Heart left ventricle (tissue), 16 donors: ENCODE measurements at places on chromosomes 4 and X. TPM values are rescaled to one million over a fixed set of nuclear protein-coding genes. Genes with fewer than 3 reads are reported as not detected.

- DNase-seq: peak; percentile 84
These were observed at the start of gene SH3D19 for GRCh38 chr4:151325111-151325948. Gene SH3D19 (minus strand): TSS chr4:151325605. CDS start chr4:151325352, 253 bp downstream.

- DNase-seq: no peak
These were observed 84.3 kb downstream of the TRAM1L1 start for GRCh38 chr4:117001077-117001476.

- peak; percentile 31 for DNase-seq
These were observed 557 bp upstream of the ARHGEF6 start for GRCh38 chrX:136781180-136781797.

- no peak for DNase-seq
These were observed 62.1 kb upstream of the XIAP start for GRCh38 chrX:123797543-123798447.

DNA sequence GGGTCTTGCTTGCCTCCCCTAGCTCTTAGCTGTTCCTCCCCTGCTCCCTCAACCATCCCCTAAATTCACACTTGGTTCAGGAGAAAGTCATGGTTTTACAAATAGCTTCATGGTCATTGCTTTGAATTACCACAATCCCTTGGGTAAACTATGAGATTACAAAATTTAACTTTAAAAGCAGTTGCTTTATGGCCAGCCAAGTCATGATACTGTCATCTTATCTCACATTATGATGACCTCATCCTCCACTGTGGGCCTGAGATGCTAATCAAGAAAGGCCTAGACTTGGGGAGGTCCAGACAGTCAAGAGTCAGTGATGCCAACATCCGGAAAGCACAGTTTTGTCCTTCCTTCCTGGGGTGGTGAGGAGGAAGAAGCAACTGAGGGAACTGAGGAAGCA lies 10.5 kb upstream of the FGF16 start:
- DNase-seq: no peak

DNA sequence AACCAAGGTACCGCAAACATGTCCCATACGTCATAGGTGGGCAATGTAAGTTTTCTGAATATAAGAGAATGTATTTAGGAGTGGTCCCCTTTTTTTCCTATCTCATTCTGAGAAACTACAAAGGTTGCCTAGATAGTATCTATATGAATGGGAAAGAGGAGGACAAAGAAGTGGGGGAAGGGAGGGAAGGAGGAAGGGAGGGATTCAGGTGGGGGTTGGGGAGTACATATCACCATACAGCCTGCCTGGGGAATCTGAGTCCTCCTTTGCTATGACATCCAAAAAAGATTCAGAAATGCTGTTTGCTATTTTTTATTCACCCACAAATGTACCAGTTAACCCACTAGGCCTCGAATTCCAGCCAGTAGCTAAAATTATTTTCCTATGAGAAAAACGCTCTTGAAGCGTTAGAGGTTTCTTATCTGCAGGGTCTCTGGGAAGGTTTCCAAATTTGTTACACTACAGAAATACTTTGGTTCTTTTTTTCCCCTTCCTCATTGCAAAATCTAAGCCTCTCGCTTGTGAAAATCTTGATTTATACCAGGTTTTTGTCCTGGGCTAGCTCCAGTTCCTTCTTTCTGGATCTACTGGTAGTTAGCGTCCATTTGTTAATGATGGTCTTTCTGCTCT lies 212.9 kb downstream of the NSUN7 start:
- no peak for DNase-seq

- DNase-seq: no peak
These were observed 49.5 kb downstream of the SHISA3 start for GRCh38 chr4:42446823-42447222.

DNA sequence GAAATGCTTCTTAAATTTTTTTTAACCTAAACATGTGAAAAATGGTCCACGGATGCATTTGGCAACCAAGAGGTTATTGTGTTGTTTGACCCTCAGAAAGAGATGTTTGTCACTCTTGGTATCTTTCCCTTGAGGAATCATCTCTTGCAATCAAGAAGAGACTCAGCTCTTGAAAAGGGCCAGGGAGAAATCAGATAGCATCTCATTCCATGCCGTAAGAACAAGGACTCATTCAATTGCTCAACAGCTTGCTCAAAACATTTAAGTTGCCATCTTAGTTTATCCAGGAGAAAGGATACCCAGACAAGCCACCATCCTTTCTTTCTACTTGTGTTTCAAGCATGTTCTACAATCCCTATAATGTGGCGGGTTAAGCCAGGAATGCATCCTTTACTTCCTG lies 209.5 kb upstream of the LNX1 start:
- DNase-seq: no peak

DNA sequence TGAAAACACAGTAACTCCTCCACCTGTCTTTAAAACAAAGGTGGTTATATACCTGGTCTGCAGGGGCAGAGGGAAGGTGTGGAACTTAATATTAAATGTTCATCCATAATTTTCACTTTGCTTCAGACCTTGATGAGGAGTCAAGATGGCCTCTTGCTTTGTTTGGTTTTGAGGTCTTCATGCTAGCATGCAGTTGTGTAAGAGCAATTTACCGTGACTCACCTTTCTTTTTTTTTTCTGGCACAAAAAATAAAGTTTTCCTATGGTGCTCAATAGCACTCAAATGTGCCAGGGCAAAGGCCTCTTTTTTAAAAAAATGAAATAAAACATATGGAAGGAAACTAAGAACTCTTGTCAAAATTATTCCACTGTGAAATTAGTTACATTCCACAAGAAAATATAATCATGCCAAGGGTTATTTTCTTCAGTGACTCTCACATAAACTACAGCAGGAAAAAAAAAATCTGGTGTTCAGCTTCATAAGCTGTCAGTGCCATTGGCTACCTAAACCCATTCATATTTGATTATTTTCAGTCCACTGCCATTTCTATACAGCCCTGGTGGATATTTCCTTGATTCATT lies 128.2 kb downstream of the SLC7A11 start:
- no peak for DNase-seq

DNA sequence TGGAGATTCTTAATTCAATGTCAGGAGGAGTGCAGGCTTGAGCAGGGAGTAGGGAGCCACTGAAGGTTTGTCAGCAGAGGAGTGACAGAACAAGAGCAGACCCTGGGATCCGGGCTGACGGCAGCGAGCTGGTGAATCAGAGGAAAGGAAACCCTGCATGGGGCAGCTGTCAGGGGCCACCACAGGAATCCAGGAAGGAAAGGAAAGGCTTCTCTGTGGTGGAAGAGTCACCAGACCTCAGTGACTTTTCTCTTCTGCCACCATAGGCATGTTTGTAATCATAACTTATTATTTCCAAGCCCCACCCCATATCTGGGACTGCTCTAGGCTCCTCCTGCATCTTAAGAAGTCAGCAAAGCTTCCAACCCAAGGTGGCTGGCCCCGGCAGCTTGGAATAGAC lies 150.9 kb downstream of the BCOR start:
- DNase-seq: no peak

- no peak for DNase-seq
These were observed 25.0 kb downstream of the COL4A5 start for GRCh38 chrX:108464604-108465003.

DNA sequence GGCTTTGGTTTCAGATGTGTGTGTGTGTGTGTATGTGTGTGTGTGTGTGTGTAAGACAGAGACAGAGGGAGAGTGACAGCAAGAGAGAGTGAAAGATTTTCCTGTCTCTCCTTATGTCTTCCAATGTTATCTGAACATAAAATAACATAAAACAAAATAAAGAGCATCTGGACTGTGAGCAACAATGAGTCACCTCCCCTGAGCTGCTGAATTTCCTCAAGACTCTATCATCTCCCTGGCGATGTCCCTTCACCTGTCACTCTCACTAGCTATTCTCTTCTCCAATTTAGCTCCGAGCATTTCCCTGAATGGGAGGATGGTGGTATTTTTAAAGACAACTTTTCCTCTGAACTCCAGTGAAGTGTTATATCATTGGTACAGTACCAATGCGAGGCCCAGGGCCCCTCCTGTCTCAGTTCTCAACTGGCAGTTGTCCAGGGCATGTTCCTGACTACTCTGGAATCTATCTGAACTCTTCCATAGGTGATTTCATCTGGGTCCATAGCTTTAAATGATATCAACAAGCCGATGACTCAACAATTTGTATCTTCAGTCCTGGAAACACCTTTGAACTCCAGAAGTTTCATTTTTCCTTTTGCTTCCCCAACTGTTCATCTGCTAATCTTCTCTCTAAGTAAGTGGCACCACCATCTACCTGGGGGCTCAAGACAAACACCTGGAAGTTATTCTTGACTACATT lies 195.0 kb upstream of the CLNK start:
- no peak for DNase-seq

DNA sequence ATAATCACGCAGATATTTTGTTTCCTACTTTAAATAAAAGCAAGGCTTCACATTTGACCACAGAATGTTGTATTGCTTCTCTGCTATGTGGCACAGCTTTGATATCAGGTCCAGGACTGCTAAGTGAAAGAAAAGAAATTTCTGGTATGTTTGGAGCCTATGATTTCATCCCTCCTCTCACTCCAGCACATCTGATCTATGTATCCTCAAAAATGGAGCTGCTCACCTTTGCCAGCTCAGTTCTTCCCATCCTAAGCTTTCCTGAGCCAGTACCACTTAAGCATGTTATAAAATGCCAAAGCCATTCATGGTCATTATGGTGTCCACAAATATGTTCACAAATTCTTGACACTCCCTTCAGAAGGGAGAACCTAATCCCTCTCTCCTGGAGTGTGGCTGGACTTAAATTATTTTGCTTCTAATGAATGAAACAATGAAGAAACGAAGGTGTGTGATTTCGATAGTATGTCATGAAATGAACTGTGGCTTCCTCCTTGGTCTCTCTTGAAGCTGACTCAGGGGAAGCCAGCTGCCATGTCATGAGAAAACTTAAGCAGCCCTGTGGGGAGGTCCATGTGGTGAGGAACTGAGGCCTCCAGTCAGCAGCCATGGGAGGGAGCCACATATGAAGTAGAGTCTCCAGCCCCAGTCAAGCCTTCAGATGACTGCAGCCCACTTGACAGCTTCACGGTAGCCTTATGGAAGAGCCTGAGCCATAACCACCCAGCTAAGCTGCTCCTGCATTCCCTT lies 207.7 kb downstream of the MGST2 start:
- no peak for DNase-seq

DNA sequence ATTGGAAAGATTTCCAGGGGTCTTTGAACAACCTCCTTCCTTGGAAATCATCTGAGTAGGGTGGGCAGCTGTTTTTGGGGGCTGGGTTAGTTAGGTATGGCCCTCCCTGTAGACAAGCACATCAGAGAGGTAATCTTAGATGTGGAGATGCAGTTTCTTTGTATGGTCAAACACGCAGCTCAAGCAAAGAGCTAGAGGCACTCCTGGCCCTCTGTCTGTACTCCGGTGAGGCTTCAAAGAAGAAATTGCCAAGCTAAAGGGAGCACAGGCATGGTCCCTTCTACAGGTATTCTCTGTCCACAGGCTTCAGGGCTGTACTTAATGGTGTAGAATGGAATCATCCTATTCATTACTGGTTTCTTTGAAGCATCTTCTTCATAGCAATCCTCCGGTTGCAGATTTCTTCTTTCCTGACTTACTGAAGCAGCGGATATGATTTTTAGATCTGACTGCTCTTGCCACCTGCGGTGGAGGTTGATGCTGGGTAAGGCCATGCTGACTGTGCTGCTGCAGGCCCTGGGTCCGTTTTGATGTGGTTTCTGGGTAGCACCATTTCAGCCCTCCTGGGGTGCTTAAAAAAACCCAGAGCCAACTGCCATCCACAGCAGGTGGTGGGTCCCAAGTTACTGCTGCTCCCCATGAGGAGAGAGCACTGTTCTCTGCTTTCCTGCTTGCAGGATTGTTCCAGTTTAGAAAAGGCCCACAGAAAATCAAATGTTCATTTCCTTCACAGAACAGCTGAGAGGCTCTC lies 318.9 kb upstream of the GATB start:
- no peak for DNase-seq

- DNase-seq: no peak
These were observed 9.9 kb upstream of the SMIM20 start for GRCh38 chr4:25903900-25904747.

DNA sequence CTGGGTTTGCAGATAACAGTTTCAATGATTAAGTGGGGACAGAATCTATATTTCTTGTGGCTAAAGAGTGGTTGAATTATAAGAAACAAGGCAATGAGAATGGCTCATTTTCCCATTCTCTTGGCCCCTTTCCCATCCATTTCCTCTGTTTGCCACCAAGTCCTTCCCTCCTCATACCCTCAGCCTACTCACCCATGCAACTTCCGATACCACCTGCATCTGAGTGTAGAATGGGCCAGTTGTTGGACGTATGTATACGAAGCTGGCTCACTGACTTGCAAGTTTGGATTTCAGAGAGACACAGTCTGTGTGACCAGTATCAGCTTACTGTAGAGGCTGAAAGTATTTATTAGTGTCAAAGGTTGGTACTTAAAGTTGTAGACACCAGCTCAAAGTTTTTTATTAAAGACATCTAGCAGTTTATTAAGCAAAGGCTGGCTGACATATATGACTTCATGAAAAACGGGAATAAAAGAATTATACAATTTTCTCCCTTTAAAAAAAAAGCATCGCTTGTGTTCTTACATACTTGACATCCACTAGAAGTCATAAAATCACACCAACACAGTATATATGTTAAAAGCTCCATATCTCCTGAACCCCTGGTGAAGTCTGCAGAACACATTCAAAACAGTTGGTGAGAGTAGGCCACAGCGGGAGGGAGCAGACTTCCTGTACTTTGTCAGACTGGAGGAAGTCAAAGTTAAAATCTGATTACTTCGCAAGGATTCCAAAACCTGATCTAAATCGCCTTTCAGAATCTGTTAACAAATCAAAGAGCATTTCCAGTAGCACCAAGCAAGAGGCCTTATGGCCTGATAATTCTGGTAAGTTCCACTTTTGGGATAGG lies 22.4 kb upstream of the STIM2 start:
- no peak for DNase-seq

UNC5C gene
- 1.7 TPM for total RNA-seq

SPOCK3 gene
- 1.7 TPM for total RNA-seq

PDE5A gene
- 20.6 TPM for total RNA-seq

OTOP1 gene
- not detected for total RNA-seq

SPANXN4 gene
- total RNA-seq: not detected

CXCL8 gene
- 3.0 TPM for total RNA-seq

KDR gene
- total RNA-seq: 34.7 TPM

SLC9A7 gene
- total RNA-seq: 8.6 TPM

TLR1 gene
- 31.8 TPM for total RNA-seq
